ENCODE measurements at places on chromosomes 6 and 20.

GRCh38 chr6:157760589-157761330 is 62.3 kb upstream of the SNX9 start:
- no peak for DNase-seq

GRCh38 chr6:106553440-106553839 is 75.9 kb downstream of the RTN4IP1 start:
- DNase-seq: no peak

GRCh38 chr6:164152611-164153010 is 738.1 kb downstream of the QKI start:
- DNase-seq: no peak

DNA sequence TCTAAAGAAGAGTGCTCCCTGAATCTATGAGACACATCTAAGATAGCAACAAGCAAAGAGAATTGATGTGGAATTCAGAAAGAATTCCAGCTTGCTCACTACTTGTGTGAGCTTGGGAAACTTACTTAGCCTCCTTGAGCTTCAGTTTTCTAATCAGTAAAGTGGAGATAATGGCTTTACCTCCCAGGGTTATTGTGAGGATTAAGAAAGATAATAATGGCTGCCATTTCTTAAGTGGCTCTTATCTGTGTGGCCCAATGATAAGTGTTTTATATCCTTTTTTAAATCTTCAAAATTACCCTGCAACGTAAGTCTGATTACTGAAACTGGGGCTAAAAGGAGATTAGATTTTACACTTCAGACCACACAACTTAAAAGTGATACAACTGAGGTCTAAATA is 418.5 kb downstream of the LMBRD1 start:
- no peak for DNase-seq

All from stimulated activated CD4-positive, alpha-beta T cell treated with anti-CD3 and anti-CD28 coated beads, Interleukin-4, amount 100 ng/mL, for 48 hours (primary cell).